ENCODE measurements at places on chromosomes 4 and X. TPM values are rescaled to one million over a fixed set of nuclear protein-coding genes. Genes with fewer than 3 reads are reported as not detected.

MGAT4D gene
- not detected for total RNA-seq

TLR2 gene
- 13.8 TPM for total RNA-seq

GRIA3 gene
- 0.47 TPM for total RNA-seq

FGFBP2 gene
- total RNA-seq: not detected

MAMLD1 gene
- 0.38 TPM for total RNA-seq

P2RY10 gene
- total RNA-seq: 10.7 TPM

DNA sequence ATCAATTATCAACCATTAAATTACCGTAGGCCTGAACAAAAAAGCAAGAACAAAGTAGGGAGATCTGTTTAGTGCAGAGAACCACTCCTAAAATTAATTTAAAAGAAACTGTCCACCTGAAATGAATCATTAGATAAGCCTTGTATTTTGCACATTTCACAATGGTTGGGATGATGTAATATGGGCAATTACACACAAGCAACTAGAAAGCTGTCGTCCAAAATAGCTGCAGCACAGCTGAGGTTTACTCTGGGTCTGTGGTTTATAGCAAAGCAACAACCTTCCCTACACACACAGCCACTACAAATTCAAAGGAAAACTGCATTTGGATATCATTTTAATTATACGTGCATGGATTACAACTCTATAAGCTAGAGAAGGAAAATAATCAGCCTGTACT is 28.5 kb downstream of the PCDH19 start:
- no peak for DNase-seq
- no peak overlapping the region for H3K27ac ChIP-seq
- no peaks in the 10 kb centered on the region for H3K27me3 ChIP-seq
- no peaks in the 10 kb centered on the region for H3K36me3 ChIP-seq
- H3K4me1 ChIP-seq: no peaks in the 10 kb centered on the region

DNA sequence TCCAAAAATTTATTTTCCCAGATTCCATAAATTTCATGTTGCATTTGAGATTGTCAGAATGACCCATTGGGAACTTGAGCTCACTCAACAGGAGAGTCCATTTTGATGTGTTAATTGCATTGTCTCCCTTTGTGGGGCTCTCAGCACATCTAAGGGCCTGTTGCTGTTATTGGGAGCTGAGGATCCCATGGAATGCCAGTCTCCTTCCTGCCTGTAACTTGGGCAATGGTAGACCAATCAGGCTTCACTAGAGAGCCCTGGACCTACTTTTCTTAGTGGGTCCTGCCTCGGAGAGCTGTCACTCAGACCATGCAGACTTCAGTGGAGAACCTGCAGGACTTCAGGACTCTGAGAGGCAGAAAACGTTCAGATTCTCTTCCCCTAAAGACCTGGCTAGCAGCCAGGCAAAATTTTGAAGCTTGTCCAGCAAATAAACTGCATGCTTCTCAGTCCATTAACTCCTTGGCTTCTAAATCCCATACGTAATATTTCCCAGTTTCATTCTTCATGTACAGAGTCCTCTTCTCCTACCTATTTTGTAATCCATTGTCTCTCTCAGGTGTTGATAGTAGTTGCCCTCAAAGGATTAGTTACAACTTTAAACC is 25.1 kb downstream of the OCRL start:
- H3K36me3 ChIP-seq: no peaks in the 10 kb centered on the region
- no peak overlapping the region for H3K4me3 ChIP-seq
- no peak for DNase-seq
- H3K4me1 ChIP-seq: no peaks in the 10 kb centered on the region
- H3K27ac ChIP-seq: no peak overlapping the region
- no peaks in the 10 kb centered on the region for H3K27me3 ChIP-seq

GRCh38 chr4:16031546-16032395 is 52.1 kb downstream of the PROM1 start:
- no peaks in the 10 kb centered on the region for H3K4me1 ChIP-seq
- H3K4me3 ChIP-seq: no peak overlapping the region
- H3K27ac ChIP-seq: no peak overlapping the region
- no peak for DNase-seq

DNA sequence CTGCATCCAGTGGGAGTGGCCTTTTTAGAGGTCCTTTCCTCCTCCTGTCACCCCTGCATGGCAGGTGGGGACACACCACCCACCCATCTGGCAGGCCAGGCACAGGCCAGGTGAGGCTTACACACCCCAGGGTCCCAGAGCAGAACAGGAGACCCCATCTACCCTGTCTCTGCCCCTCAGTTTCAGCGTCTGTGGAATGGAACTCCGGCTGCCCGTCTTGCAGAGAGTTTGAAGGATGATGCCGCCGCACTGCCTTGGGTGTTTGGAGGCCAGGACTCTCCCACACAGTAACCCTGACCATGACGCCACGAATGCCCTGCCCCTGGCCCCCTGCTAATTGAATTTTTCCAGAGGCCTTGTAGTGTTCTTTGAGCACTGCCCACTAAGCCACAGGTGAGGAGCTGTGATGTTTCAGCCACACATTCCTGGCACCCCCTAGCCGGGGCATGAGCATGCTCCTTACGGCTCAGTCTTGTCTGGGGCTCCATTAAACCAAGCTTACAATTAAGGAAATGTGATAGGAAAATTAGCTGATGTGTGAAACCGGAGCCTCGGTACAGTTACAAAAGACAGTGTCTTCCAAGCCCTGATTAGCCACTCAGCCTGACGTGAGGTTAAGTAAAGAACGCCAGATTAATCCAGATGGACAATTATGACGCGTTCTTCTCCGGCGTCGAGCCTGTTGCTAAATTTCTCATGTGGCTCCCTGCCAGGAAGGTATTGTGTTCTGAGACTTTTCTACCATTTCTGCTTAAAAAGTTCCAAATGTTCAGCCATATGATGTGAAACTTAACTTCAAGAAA is 39.3 kb downstream of the HMX1 start:
- peak; percentile 24 for DNase-seq
- no peaks in the 10 kb centered on the region for H3K4me1 ChIP-seq
- H3K27ac ChIP-seq: no peak overlapping the region
- no peak overlapping the region for H3K4me3 ChIP-seq
- H3K36me3 ChIP-seq: no peaks in the 10 kb centered on the region

DNA sequence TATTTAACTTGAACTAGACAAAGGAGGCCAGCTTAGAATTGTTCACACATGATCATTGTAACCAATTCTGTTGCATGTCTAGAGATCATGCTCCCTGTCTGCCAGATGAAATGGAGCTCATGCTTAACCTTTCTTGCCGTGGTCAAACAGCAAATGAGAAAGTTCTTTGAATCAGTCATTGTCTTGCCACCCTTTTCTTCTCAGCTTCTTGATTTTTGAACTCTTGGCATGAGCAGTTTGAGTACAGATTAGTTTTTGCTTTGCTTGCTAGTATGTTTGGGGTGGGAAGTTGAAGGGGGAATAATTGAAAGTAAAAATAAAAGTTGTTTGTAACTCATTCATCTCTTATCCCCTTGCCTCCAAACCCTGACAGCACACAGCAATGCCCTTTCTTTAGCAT is 4.7 kb downstream of the MTM1 start:
- H3K27me3 ChIP-seq: no peaks in the 10 kb centered on the region
- H3K27ac ChIP-seq: no peak overlapping the region
- no peak for DNase-seq
- H3K4me1 ChIP-seq: no peaks in the 10 kb centered on the region
- no peaks in the 10 kb centered on the region for H3K36me3 ChIP-seq

DNA sequence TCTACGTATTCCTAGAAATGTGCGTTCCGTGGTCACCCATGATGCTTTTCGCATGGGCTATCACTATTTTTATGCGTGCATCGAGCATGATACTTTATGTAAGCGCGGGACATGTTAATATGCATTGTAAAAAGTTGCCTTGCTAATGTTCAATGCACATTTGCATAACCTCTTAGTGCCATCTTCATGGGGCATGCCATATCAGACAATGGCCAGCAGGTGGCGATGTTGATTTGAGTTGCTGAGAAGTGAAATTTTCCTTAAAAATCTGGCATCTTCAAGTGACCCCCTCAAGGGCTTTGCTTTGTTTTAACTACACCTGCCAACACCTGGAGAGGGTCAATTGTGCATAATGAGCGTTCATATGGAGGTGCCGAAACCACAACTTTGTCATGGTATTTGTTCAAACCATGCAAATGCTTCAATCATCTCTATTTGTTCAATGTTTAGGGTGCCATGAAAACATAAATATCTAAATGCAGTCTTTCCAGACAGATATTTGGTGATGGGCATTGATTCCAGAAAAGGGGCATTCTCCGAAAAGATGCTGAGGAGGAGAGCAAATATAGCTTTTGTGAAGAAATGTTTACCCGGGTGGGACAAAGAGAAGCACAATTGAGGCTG is 833.9 kb upstream of the PRKX start:
- no peaks in the 10 kb centered on the region for H3K4me1 ChIP-seq
- H3K36me3 ChIP-seq: no peaks in the 10 kb centered on the region
- peak; percentile 71 for DNase-seq
- no peak overlapping the region for H3K27ac ChIP-seq

- DNase-seq: no peak
- peak overlapping the region; percentile 19 for H3K27ac ChIP-seq
- H3K4me1 ChIP-seq: no peaks in the 10 kb centered on the region
- no peaks in the 10 kb centered on the region for H3K36me3 ChIP-seq
- H3K27me3 ChIP-seq: no peaks in the 10 kb centered on the region
- no peak overlapping the region for H3K4me3 ChIP-seq
These were observed 52.1 kb downstream of the PDGFRA start for GRCh38 chr4:54281054-54281766.

GRCh38 chrX:129877401-129877800 is 28.6 kb upstream of the UTP14A start:
- DNase-seq: no peak
- H3K4me3 ChIP-seq: no peak overlapping the region
- no peaks in the 10 kb centered on the region for H3K36me3 ChIP-seq
- H3K27me3 ChIP-seq: no peaks in the 10 kb centered on the region
- no peaks in the 10 kb centered on the region for H3K4me1 ChIP-seq

- H3K4me1 ChIP-seq: no peaks in the 10 kb centered on the region
- no peak overlapping the region for H3K4me3 ChIP-seq
- H3K36me3 ChIP-seq: no peaks in the 10 kb centered on the region
- no peak overlapping the region for H3K27ac ChIP-seq
These were observed 21.7 kb upstream of the GPM6A start for GRCh38 chr4:175833574-175834311.

GRCh38 chr4:94395562-94395961 is 52.9 kb upstream of the HPGDS start:
- DNase-seq: no peak
- H3K27me3 ChIP-seq: no peaks in the 10 kb centered on the region
- H3K4me3 ChIP-seq: no peak overlapping the region
- H3K27ac ChIP-seq: no peak overlapping the region
- H3K4me1 ChIP-seq: no peaks in the 10 kb centered on the region

GRCh38 chrX:23821847-23822246 is 38.9 kb downstream of the SAT1 start:
- H3K36me3 ChIP-seq: no peaks in the 10 kb centered on the region
- H3K27ac ChIP-seq: peak overlapping the region; percentile 9
- H3K27me3 ChIP-seq: no peaks in the 10 kb centered on the region
- H3K4me1 ChIP-seq: no peaks in the 10 kb centered on the region
- no peak overlapping the region for H3K4me3 ChIP-seq
- no peak for DNase-seq

GRCh38 chrX:115521741-115522140 is 39.2 kb upstream of the PLS3 start:
- DNase-seq: no peak
- H3K27me3 ChIP-seq: no peaks in the 10 kb centered on the region
- H3K4me1 ChIP-seq: no peaks in the 10 kb centered on the region
- no peak overlapping the region for H3K27ac ChIP-seq
- no peak overlapping the region for H3K4me3 ChIP-seq

- no peaks in the 10 kb centered on the region for H3K27me3 ChIP-seq
- H3K36me3 ChIP-seq: no peaks in the 10 kb centered on the region
- no peak overlapping the region for H3K4me3 ChIP-seq
- no peak overlapping the region for H3K27ac ChIP-seq
These were observed 30.7 kb upstream of the ZNF280C start for GRCh38 chrX:130299279-130300009.

DNA sequence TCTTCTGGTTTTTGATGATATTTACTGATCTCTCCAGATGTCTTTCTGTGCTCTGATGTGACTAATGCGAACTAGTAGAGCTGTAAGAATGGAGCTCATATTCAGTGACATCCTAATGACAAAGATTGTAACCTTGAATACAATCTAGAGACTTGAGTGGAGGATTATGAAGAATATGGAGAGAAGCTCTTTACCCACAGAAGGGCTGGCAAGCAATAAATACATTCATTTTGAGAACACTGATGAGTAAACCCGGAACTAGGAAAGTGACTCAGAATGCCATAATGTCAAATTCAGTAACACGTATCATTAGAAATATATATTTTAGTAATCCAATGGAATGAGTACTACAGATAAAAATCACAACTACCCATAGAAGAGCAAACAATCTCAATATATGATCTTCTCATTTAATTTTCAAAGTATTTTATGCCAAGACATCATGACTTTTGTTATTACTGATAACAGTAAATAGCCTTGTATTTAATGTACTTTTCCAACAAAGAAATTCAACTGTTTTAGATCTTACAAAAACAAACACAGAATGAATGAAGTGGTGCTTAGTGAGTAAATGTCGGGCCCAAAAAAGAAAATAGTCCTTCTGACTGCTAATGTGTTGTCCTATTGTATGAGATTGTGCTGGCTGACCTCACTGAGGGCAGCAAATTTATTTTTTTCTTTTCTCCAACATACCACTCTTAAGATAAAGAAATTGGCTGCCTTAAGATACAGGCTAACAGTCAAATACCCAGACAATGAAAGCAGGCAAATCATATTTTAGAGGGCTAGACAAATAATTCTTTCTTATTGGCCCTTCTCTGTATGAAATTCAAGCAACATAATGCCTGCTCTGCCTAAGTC is 49.2 kb upstream of the HDAC8 start:
- no peaks in the 10 kb centered on the region for H3K36me3 ChIP-seq
- no peaks in the 10 kb centered on the region for H3K27me3 ChIP-seq
- no peak overlapping the region for H3K4me3 ChIP-seq
- H3K27ac ChIP-seq: no peak overlapping the region

DNA sequence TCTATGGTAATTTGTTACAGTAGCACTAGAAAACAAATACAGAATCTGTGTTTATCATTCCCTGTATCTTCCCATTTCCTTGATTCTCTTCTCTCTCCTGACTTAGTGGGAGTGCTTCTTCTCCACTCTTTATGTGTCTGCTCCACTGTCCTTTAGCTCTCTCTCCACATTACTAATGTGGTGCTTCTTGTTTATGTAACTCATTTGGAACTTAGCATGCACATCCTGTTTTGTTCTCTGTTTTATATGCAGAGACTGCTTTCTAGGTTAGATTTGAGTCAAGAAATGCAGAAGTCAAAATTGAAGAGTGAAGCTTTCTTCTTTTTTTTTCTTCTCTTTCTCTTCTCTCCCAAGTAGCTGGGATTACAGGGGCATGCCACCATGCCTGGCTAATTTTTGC is 25.9 kb downstream of the ADH1A start:
- DNase-seq: no peak
- no peaks in the 10 kb centered on the region for H3K36me3 ChIP-seq
- no peak overlapping the region for H3K4me3 ChIP-seq
- no peak overlapping the region for H3K27ac ChIP-seq

- DNase-seq: no peak
- peak overlapping the region; percentile 8 for H3K27ac ChIP-seq
- H3K27me3 ChIP-seq: no peaks in the 10 kb centered on the region
- H3K36me3 ChIP-seq: no peaks in the 10 kb centered on the region
- no peaks in the 10 kb centered on the region for H3K4me1 ChIP-seq
These were observed 39.7 kb upstream of the OGT start for GRCh38 chrX:71493111-71493613.
